Spinal cord (tissue), 10 donors: ENCODE measurements at places on chromosomes 6 and 20. TPM values are rescaled to one million over a fixed set of nuclear protein-coding genes. Genes with fewer than 3 reads are reported as not detected.

Gene ADGRG6
- 42.2 TPM for total RNA-seq

Gene TREML2
- total RNA-seq = 0.11 TPM

Gene ADGB
- total RNA-seq = 0.99 TPM

Gene ULBP1
- total RNA-seq = 0.17 TPM

Gene SLC32A1
- total RNA-seq = 3.1 TPM

Gene PRRT1
- total RNA-seq = 0.83 TPM

Gene ADGRB3
- total RNA-seq = 26.9 TPM

Gene PRSS16
- 0.11 TPM for total RNA-seq

Gene OPN5
- not detected for total RNA-seq

Gene CRISP2
- 1.2 TPM for total RNA-seq

Gene MROH8
- 4.8 TPM for total RNA-seq

Gene ZNF512B
- 10.6 TPM for total RNA-seq

Gene CDSN
- total RNA-seq = not detected

Gene DPPA5
- not detected for total RNA-seq

GRCh38 chr6:20572288-20572687, 38.0 kb downstream of the CDKAL1 start:
- no peak for DNase-seq

DNA sequence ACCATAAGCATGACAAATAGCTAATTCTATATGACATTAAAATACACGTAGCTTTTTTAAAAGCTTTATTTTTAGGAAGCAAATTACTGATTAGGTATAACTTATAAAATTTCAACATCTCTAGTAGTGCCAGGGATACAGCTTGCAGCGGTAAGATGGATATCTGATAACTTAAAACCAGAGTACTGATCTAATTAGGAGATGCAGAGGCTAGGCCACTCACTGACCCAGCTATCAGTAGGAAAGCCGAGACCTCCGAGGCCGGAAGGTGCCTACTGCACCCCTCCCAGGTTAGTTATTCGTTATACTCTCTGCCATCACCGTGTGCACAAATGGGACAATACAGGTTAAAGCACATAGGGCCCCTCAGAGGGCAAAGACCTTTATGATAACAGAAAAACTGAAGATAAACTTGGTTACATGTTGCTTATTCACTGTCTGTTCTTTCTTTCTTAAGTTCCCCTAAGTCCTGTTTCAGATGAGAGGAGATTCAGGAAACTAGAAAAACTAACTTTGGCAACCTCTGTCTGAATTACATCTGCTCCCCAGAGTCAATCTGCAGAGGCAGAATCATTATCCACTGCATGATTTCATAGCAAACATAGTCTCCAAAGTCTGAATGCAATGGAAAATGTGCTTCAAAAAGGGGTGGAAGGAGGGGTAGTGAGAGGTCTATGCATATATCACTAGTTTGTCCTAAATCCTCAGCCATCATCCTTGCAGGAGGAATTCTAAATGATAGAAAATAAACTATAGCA, 60.8 kb downstream of the RIPOR2 start:
- DNase-seq = no peak

DNA sequence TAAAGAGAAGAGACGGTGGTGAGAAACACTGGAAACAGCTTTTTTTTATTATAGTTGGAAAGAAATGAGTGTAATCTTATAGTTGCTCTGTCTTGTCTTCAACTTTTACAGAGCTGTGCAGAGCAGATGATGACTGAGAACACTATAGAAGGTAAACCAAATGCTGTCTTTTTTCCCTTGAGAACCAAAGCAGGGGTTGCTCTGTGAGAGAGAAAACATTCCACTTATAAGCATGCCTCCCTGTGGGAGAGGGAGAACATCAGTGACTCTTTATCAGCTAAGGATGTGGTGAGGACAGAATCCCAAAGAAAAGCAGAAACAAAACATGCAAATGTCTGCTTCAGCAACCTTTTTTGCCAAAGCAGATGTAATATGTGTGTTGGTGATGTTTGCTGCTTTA, 179.3 kb upstream of the HDDC2 start:
- DNase-seq = no peak

DNA sequence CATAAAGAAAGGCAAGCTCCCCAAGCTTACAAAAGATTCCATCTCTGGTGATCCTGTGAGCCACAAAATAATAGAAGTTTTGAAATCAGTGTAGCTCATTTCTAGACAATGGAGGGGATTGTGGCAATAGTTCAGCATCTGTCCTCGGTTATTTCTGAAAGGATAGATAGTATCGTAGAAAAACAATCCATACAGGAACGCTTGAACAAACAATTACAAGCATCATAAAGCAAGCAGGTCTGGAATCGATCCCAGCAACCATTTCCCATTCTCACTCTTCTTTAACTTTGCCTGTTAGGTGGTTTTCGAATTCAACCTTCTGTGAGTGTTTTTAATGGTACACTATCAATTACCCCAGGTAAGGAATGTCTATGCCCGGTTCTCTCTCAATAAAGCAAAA, 931.1 kb downstream of the KIF16B start:
- no peak for DNase-seq

GRCh38 chr6:44228836-44229235, 5.4 kb downstream of the SLC29A1 start:
- DNase-seq = no peak

GRCh38 chr20:2920473-2920872, 47.2 kb downstream of the PTPRA start:
- DNase-seq = no peak

DNA sequence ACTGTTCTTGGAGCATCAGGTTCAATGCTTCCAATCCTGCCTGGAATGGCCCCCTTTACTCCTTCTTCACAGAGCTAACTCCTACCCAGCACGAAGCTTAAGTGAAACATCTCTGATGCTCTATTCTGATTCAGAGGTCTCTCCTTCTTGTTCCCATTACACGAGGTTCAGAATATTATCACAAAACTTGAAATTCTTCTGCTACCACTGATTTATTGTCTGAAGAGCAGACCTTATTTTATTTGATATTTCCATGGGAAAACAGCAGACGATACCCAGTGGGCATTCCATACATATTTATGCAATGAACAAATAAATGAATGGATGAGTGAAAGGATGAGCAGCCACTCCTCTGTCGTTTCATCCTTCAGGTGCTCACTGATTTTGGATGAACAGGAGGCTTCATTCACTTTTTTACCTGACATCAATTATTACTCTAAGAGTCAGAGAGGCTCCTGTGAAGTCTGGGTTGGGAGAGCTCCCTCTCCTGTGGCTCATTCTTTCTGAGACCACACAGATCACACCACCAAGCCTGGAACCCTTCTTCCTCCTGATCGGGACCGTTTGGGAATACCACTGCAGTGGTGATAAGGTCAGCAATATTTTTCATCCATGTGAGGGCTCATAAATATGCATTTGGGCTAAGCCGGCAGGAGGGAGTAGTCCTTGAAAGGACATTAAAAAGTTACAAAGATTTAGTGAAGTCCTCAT, 25.8 kb downstream of the SMLR1 start:
- DNase-seq = no peak

DNA sequence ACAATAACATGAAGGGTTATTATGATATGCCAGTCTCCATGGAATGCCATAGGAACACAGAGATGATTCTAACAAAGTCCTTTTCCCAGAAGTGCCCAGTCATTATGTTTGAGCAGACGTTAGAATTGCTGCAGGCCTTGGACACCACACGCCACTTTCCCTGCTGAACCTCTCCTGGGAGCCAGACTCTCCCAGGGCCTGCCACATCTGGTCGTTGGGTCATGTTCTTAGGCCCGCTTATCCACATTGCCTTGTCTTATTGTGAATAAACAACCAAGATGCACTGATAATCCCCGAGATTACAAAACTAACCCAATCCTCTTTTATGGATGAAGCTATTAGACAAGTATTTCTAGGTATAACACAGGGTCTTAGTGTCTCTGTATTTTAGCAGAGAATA, 276.5 kb upstream of the CITED2 start:
- no peak for DNase-seq

DNA sequence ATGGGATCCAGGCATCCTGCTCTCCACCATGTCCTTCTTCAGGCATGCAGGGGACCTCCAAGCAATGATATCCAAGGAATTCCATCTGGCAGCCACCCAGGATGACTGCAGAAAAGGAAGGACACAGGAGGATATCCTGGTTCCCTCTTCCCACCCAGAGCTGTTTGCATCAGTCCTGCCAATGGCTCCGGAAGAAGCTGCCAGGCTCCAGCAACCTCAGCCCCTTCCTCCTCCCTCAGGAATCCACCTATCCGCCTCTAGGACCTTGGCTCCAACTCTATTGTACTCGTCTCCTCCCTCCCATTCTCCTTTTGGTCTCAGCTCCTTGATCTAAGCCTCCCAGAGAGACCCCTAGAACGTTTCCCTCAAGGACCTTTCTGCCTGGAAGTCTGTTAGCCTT, 733 bp upstream of the PSORS1C2 start:
- DNase-seq = no peak

GRCh38 chr6:158783167-158783450, 36.1 kb downstream of the EZR start:
- no peak for DNase-seq

GRCh38 chr6:169574420-169574819, 127.4 kb downstream of the WDR27 start:
- DNase-seq = no peak

DNA sequence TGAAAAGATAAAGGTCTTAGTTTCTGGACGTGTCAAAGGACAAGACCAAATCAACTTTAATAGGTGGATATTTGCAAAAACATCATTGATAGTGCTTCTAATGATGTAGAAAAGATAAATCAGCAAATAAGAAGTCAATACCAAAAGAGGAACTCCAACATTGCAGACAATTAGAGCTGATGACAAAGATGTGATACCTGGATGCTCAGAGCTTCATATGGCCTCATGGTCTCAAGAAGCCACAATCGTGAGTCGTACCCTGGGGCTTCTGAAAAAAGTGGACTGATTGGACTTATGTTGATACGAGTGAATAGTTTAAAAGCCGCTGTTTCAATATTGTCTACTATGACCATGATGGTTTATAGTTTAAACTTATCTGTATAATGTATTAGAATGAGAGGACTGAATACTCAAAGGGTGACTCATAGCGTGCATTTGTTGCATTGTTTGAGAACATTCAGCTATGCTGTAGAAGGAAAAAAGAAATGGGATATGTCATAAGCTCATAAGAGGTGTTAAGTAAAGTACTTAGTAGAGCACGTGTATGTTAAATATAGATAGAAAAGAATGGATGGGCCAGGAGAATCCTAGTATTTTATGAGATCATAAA, 54.6 kb upstream of the RIPOR2 start:
- no peak for DNase-seq

DNA sequence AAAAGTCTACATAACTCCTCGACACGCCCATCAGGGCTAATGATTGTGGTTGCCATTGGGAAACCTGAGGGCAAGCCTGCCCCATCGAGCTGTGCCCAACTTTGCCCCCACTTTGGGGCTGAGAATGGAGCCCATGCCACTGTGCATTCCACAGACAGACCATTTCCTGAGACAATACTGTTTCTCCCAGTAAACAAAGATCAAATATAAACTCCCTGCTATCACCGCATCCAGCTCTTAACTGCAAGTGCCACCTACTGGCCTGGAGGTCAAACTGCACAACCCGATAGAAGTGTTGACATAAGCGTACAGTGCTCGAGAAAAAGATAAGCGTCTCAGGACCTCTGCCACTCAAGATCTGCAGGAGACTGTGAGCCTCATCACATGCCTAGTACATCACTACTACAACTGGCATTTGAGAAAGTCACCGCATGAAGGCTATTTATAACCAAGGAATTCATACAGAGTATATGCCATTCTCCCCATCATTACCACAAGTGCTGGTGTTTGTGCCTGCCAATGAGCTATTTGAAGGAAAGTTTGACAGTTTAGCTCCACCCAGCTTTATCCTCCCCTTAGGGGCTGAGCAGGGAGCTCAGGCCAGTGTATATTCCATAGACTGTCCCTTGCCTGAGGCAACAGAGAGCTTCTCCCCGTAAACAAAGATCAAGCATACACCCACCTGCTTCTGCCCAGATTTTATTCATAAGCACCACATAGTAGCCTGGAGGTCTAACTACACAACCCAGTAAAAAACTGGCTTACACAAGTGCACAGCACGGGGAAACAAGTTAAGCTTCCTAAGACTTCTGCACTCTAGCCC, 4.5 kb upstream of the DEFB126 start:
- DNase-seq = no peak

DNA sequence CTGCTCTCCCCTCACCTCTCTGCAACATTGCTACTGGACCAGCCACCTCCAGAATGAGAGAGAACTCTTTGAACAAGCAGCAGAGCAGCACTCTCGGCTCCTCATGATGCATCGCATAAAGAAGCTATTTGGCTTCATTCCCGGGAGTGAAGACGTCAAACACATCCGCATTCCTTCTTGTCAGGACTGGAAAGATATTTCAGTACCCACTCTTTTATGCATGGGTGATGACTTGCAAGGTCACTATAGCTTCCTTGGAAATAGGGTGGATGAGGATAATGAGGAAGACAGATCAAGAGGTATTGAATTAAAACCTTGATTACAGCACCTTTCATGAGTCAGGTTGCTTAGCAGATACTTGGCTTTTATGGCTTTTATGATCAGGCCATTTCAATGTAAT, 4.3 kb downstream of the CALHM4 start:
- peak; percentile 62 for DNase-seq

DNA sequence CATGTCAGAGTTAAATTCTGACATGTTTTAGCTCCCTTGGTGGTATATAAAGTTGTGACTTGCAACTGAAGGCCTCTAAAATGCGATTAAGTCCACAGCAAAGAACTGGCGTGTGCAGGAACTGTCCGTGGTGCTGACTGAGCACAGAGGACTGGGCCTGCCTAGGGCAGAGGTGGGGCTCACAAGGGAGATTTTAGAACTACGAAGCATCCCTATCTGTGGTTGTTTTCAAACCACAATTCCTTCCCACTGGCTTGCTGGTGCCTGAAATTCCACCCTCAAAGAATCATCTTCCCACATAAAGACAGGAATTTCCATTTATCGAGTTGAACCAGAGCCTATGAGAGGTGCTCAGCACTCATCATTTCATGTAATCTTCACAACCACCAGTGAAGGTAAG, 30.1 kb downstream of the RIMS4 start:
- DNase-seq = no peak

DNA sequence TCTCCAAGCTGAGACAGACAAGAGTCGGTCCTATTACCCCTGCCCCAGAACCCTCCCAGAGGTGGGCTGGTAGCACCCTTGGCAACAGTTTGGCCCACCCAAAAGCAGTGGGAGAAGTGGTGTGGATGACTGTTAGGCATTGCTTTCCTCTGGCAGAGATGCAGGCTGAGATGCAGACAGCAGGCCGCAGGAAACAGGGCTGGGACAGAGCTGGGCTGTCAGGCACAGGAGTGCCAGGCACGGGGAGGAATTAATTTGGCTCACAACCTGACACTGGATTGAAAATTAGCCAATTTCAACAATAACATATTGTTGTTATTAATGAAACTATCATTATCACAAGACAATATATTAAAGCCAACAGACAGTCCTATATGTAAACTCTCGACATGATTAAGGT, 15.7 kb upstream of the SIRT5 start:
- peak; percentile 22 for DNase-seq

GRCh38 chr6:100512203-100512862, 47.6 kb upstream of the SIM1 start:
- DNase-seq = no peak

- DNase-seq = no peak
Observed at GRCh38 chr20:64006490-64006889, 25.6 kb downstream of the PRPF6 start.

- no peak for DNase-seq
Observed at GRCh38 chr6:20317430-20317829, 84.2 kb upstream of the E2F3 start.
